ENCODE measurements at places on chromosomes 2 and 18. TPM values are rescaled to one million over a fixed set of nuclear protein-coding genes. Genes with fewer than 3 reads are reported as not detected.
A peak's percentile ranks its signal among the peaks of the same experiment; 100 is the strongest.

- H3K4me1 ChIP-seq, result no peaks in the 10 kb centered on the region
- H3K36me3 ChIP-seq, result no peaks in the 10 kb centered on the region
- DNase-seq, result no peak
- no peaks in the 10 kb centered on the region for H3K27me3 ChIP-seq
- H3K4me3 ChIP-seq, result no peak overlapping the region
- no peak overlapping the region for H3K27ac ChIP-seq
Observed at GRCh38 chr2:51212374-51212773, 180.4 kb upstream of the NRXN1 start.

- no peak overlapping the region for H3K4me3 ChIP-seq
- H3K4me1 ChIP-seq, result peaks cover 25% of the 10 kb centered on the region
- DNase-seq, result peak; percentile 85
- peaks cover 3% of the 10 kb centered on the region for H3K27me3 ChIP-seq
Observed at GRCh38 chr2:111659361-111660333, 224.3 kb downstream of the ANAPC1 start.

- no peaks in the 10 kb centered on the region for H3K27me3 ChIP-seq
- H3K36me3 ChIP-seq, result no peaks in the 10 kb centered on the region
- DNase-seq, result peak; percentile 97
- no peak overlapping the region for H3K4me3 ChIP-seq
- no peak overlapping the region for H3K27ac ChIP-seq
- H3K4me1 ChIP-seq, result peaks cover 6% of the 10 kb centered on the region
Observed at GRCh38 chr2:238947920-238948710, 100.2 kb downstream of the TWIST2 start.

Gene EFHD1
- total RNA-seq, result not detected

Gene MEP1B
- total RNA-seq, result not detected

DNA sequence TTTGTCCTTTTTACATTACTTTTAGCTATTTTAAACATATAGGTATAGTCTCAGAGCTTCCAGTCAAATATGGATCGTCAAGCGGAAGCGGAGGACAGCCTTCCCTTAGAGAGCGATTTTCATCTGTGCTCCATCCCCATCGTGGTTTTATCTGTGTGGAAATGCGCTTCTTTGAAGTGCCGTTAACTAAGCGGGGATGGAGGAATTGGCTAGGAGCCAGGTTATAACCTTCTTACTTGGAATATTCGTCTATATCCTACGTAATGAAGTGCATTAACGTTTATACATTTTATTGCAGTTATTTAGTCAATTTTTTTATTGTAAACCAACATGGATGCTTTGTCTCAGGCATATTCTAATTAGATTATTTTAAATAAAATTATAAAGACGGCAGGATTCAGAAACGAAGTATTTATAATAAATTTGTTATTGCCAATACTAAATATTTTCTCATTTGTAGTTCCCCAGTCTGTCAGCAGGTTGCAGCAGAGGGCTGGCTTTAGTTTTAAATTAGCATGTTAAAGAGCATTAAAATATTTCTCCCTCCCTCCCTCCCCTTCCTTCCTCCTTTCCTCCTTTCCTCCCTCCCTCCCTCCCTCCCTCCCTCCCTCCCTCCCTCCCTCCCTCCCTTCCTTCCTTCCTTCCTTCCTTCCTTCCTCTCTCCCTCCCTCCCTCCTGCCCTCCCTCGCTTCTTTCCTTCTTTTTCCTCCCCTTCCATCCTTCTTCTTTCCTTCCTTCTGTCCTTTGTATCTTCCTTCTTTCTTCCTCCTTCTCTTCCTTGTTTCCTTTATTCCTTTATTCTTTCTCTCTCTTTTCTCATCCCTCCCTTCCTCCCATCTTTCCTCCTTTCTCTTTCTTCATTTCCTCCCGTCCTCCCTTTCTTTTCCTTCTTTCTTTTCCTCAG, 80.6 kb upstream of the DOCK10 start:
- no peak overlapping the region for H3K4me3 ChIP-seq
- no peak overlapping the region for H3K27ac ChIP-seq
- H3K27me3 ChIP-seq, result no peaks in the 10 kb centered on the region

DNA sequence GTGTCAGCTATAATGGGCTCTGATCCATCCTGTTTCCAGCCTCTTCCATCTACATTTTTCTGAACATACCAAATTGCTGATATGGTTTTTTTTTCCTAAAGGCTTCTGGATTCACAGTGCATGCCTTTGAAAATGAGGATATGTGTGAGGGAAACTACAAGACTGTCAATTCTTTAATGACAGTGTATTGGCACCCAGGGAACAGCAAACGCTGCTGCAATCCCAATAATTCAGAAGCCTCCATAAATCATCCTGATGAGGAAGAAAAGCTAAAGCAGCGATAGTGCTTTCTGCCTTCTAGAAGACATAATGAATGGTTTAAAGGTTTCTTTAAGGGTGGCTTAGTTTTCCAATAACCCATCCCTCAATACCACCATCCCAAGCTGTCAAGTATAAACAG, 304.5 kb upstream of the PKDCC start:
- no peak overlapping the region for H3K4me3 ChIP-seq
- H3K27me3 ChIP-seq, result no peaks in the 10 kb centered on the region
- no peaks in the 10 kb centered on the region for H3K4me1 ChIP-seq
- H3K36me3 ChIP-seq, result no peaks in the 10 kb centered on the region
- DNase-seq, result no peak
- no peak overlapping the region for H3K27ac ChIP-seq

DNA sequence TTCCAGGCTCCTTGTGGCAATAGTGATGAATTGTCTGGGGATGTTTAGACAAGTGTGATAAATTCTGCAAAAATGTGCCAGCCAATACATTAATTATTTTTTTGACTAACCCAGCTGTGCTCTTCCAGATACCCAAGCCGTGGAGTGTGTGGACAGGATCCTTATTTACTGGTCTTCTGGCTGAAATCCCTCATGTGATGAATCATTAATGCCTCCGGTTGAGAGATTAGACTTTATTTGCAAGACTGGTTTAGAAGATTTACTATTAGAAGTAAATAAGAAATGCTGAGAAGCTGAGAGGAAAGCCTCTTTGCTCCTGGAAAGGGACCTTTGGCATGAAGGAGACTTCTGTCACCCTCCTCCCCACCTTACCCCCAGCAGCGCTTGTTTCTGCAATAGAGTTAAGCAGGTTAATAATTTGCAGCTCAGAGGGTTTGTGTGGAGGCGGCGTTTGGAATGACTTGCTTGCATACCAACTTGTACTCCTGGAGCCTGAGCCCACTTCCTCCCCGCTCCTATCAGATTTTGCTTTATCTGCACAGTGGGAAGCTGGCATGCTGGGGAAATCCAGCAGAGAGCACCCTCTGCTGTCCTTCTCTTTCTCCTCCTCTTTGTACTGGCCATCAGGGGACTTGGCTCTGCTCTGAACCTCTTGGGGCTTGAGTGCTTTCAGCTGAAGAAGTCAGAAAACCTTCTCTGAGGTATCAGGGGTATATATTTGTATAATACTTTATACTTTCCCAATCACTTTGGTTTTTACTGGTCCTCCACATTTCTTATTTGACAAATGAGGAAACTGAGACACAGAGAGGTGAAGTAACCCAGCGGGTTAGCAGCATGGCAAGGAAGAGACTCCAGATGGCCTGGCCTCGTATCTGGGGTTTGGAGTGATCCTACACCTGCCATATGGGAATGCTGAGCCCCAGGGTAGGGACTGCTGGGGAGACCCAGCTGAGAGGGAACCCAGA, 16.3 kb downstream of the SLC3A1 start:
- peak; percentile 75 for DNase-seq
- no peaks in the 10 kb centered on the region for H3K36me3 ChIP-seq
- H3K27ac ChIP-seq, result no peak overlapping the region
- peaks cover 7% of the 10 kb centered on the region for H3K4me1 ChIP-seq
- H3K4me3 ChIP-seq, result no peak overlapping the region
- peaks cover 20% of the 10 kb centered on the region for H3K27me3 ChIP-seq

DNA sequence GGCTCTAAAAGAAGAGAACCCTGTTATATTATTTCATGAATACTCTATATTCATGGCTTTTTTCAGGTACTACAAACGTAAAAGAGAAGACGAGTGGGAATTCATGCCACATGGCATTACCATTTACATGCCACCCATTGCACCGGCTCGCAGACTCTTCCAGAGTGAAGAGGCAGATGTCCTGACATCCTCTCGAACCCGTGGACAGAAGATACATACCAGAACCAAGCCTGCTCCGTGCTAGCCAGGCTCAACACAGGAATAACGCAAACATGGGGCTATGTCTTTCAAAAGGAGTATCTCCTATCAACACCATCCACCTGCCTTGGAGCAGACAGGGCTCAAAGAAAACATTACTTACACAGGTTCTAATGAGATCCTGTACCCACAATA, 168.8 kb downstream of the THADA start:
- no peak for DNase-seq
- H3K27ac ChIP-seq, result peak overlapping the region; percentile 33
- H3K36me3 ChIP-seq, result no peaks in the 10 kb centered on the region
- H3K27me3 ChIP-seq, result no peaks in the 10 kb centered on the region
- H3K4me3 ChIP-seq, result no peak overlapping the region

GRCh38 chr18:49399003-49399402, 61.4 kb downstream of the DYM start:
- DNase-seq, result peak; percentile 13
- H3K27ac ChIP-seq, result no peak overlapping the region
- H3K4me3 ChIP-seq, result no peak overlapping the region

DNA sequence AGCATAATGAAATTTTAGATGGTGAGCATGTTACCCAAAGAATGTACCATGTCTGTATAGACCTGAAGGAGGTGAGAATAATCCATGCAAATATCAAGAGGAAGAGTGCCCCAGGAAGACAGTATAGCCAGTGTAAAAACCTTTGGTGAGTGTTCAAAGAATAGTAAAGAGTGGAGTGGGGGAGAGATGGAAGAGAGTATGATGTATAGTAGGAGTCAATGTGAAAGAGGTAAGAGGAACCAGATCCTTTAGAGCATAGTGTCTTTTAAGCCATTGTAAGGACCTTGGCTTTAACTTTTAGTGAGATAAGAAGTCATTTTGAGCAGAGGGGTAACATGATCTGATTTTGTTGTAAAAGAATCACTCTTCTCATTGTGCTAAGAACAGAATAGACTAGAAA, 1052.3 kb upstream of the ZEB2 start:
- H3K4me3 ChIP-seq, result no peak overlapping the region
- H3K4me1 ChIP-seq, result no peaks in the 10 kb centered on the region
- no peaks in the 10 kb centered on the region for H3K27me3 ChIP-seq
- H3K27ac ChIP-seq, result no peak overlapping the region

DNA sequence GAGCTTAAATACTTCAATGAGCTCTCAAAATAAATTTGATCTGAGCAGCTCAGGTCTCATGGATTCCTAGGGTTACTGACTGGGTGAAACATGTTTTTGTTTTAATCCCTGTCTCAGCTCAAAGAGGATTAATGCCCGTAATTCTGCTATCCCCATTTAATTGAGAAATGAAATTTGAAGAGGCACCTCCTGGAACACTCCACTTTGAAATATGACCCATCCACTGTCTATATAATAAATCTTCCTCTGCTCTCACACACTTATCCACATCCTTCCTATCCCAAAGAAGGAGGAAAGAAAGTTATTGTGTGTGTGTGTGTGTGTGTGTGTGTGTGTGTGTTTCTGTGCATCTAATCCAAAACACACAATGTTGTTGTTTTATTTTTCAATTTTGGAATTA, 2082.4 kb upstream of the PIK3C3 start:
- H3K27ac ChIP-seq, result no peak overlapping the region
- DNase-seq, result no peak

Gene MBP
- 1.4 TPM for total RNA-seq

Gene CXCR1
- not detected for total RNA-seq

Gene ZSCAN30
- 16.9 TPM for total RNA-seq

DNA sequence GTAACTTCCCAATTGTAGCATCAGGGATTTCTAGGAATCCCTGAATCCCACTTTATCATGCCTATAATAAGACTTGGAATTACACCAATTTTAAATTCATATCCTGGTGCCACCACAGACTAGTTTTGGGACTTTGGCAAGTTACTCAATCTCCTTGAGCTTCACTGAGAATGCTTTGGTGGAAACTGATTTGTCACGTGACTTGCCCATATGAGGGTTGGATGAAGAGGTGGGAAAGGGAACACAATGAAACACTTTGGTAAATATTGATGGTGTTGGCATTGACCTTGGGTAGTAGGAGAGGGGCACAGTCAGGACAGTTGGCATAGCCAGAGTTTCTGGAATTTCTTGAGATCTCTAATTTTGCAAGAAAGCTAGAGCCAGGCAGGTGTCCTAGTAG, 452.2 kb downstream of the SLC4A3 start:
- no peak overlapping the region for H3K27ac ChIP-seq
- no peak for DNase-seq
- H3K36me3 ChIP-seq, result no peaks in the 10 kb centered on the region

DNA sequence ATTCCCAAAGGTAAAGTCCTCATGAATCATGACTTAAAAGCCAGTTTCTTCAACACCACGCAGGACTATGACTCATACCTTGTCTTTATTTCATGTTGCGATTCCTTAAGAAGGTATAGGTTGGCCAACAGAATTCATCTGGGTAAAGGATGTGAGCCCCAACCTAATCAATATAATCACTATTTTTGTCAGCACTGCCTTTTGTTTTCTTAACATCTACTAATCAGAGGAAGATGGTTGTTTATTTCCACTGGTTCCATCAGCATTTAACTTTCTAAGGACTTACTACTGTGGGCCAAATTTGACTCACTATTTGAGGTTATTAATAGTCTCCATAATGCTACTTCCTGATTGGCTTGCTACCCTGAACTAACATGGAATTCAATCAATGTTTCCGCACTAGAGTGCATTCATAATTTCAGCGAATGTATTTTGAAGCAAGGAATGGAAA, 78.6 kb downstream of the SCG2 start:
- no peaks in the 10 kb centered on the region for H3K4me1 ChIP-seq
- no peak overlapping the region for H3K4me3 ChIP-seq
- DNase-seq, result peak; percentile 46
- H3K27me3 ChIP-seq, result no peaks in the 10 kb centered on the region
- no peaks in the 10 kb centered on the region for H3K36me3 ChIP-seq

GRCh38 chr18:11391661-11392060, 217.7 kb upstream of the SLC35G4 start:
- no peak overlapping the region for H3K27ac ChIP-seq
- H3K27me3 ChIP-seq, result no peaks in the 10 kb centered on the region
- no peaks in the 10 kb centered on the region for H3K4me1 ChIP-seq
- H3K4me3 ChIP-seq, result no peak overlapping the region
- H3K36me3 ChIP-seq, result no peaks in the 10 kb centered on the region
- DNase-seq, result peak; percentile 37

DNA sequence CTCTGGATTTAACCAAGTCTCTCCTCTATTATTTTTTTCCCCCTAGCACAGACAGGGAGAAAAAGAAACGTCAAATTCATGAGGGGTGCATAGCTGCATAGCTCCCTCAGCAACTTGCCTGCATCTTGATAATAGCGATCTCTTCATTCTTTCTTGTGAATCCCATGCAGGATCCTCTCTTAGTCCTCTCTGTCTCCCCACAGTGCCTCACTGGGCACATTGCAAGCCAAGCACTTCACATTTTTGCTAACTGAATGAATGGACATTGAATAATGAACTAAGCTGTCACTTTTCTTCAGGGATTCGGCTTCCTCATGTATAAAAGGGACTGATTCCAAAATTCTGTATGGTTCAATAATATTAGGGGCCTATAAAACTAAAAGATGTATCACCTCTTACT, 2.9 kb upstream of the EPB41L3 start:
- peak; percentile 62 for DNase-seq
- no peak overlapping the region for H3K27ac ChIP-seq
- no peaks in the 10 kb centered on the region for H3K36me3 ChIP-seq
- H3K4me3 ChIP-seq, result no peak overlapping the region
- no peaks in the 10 kb centered on the region for H3K4me1 ChIP-seq

- H3K36me3 ChIP-seq, result no peaks in the 10 kb centered on the region
- H3K27me3 ChIP-seq, result no peaks in the 10 kb centered on the region
- peak overlapping the region; percentile 68 for H3K4me3 ChIP-seq
- DNase-seq, result no peak
- peak overlapping the region; percentile 87 for H3K27ac ChIP-seq
- H3K4me1 ChIP-seq, result peaks cover 12% of the 10 kb centered on the region
Observed at GRCh38 chr2:101251844-101252407, 760 bp upstream of the CNOT11 start.

Measured in IMR-90 (cell line).